ENCODE measurements at places on chromosomes 7 and 10.

GRCh38 chr10:131078131-131078881 lies 233.2 kb downstream of the TCERG1L start:
- DNase-seq = no peak

GRCh38 chr7:47343061-47343455 lies 238.9 kb downstream of the TNS3 start:
- DNase-seq = no peak

DNA sequence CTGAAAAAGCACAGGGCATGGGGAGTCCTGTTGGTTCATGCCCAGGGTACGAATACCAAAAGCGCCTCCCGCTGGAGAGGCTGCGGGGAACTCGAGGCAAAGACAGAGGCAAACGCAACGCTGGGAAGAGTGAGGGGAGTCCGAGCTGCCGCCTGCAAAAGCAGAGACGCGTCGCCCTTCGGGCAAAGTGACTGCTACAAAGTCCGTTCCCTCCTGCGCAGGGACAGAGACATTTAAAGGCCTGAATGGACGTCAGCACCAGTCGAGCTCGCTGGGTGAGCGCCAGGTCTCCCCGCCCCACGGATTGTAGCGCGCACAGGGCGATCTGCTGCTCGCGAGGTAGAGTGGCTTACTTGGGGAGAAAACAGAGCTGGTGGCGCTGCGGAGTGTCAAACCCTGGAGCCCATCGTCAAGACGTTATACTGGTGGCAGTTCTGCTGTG lies 732.8 kb downstream of the ZWINT start:
- DNase-seq = no peak

DNA sequence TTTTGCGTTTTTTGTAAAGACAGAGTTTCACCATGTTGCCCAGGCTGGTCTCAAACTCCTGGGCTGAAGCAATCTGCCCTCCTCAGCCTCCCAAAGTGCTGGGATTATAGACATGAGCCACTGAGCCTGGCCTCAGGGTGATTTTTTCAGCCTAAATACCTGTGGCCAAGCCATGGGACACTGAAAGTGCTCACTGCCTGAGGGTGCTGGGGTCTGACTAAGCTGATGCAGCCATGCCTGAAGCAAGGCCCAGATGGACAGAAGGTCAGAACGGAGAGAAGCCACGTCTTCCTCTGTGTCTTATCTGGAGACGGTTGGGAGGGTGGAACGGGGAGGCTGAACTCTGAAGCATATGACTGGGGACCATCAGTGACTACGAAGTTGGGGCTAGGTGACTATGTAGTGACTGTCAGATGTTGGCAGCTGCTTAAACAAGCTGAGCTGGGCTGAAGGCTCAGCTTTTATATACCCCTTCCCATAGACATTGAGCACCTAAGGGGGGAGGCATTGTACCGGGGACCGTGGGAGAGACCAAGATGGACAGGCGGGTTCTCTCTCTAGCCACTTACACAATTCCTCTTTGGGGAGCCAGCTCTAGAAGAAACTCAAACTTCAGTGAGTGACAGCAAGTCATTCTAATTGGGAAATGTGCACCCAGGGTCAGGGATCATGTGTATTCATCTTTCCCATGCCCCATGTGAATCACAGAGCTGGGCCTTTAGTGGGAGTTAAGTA lies 73.3 kb upstream of the HABP2 start:
- no peak for DNase-seq

- DNase-seq = no peak
Observed at GRCh38 chr7:14487701-14488395, 414.7 kb downstream of the DGKB start.

DNA sequence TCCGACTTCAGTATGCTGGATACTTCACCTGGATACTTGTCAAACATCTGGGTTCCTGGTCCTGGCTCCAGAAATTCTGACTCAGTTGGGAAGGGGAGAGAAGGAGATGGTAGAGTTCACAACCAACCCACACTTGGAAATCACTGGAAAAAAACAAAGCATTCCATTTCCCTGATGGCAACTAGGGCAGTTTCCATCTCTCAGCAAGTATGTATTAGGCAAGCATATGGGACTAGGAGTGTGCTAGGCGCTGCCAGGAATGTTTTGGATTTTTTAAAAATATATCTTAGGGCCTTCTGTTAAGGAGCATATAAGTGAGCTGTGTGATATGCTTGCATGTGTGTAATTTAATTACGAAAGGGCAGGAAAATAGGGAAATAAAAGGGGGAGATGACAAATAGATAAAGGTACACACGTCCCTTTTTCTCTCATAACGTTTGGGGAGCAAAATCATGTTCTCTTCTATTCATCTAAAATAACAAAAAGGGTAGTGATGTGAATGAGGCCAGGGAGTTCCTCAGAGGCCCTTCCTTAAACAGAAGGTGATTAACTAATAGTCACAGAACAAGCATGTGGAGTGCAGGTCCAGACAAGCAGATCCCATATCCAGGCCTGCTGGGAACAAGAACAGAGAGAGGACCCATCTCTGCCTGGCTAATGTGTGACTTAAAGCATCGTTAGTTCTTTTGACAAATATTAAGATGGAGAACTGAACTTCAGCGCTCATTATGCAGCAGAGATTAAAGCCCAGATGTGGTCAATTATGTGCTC lies 64.5 kb upstream of the NFE2L3 start:
- no peak for DNase-seq

- no peak for DNase-seq
Observed at GRCh38 chr7:11416641-11417458, 415.1 kb downstream of the THSD7A start.

DNA sequence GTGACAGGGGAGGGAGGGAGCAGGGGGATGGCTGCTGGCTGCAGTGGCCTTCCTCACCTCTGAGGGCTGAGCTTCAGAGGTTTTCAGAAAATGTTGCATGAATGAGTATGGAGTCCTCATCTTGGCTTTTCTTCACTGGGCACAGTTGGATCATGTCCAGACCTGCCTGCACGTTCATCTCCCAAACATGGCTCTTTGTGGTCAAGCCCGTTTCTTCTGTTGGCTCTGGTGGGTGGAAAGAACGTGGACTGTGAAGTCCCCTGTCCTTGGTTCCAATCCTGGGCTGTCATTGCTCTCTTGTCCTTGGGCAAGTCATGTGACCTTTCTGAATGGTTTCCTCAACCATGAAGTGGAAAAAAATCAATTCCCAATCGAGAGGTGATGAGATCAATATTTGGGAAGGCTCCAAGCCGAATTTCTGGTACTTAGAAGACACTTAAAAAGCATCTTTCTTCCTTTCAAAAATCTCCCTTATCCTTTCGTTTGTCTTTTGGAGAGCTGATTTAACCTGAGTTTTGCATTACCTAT lies 34.5 kb downstream of the TSPAN14 start:
- no peak for DNase-seq

- no peak for DNase-seq
Observed at GRCh38 chr10:63972949-63973827, 452.0 kb downstream of the REEP3 start.

Data from hepatic stellate cell (primary cell).